ENCODE measurements at places on chromosomes 6 and 20. TPM values are rescaled to one million over a fixed set of nuclear protein-coding genes. Genes with fewer than 3 reads are reported as not detected.

GRCh38 chr6:15171026-15171425, 74.8 kb upstream of the JARID2 start:
- DNase-seq = no peak

GRCh38 chr20:47682916-47683315, 102.4 kb downstream of the SULF2 start:
- no peak for DNase-seq

The CYP24A1 gene
- 1.2 TPM for total RNA-seq

The MAP3K4 gene
- 22.6 TPM for total RNA-seq

DNA sequence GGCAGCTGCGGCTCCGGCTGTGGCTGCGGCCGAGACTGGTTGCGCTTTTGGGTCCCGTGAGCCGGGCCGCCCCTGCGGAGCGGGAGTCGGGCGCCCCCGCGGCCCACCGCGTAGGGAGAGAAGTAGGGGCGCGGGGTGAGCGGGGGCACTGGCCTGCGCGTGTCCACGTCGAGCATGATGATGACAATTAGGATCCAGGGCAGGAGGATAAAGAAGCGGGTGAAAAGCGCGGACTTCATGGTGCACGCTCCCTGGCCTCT, 739 bp downstream of the B3GAT2 start:
- DNase-seq = no peak

GRCh38 chr6:121849477-121849876, 414.0 kb downstream of the GJA1 start:
- peak; percentile 52 for DNase-seq

GRCh38 chr6:7050872-7051779, 56.6 kb upstream of the RREB1 start:
- DNase-seq = peak; percentile 84

The TCP11 gene
- total RNA-seq = not detected

DNA sequence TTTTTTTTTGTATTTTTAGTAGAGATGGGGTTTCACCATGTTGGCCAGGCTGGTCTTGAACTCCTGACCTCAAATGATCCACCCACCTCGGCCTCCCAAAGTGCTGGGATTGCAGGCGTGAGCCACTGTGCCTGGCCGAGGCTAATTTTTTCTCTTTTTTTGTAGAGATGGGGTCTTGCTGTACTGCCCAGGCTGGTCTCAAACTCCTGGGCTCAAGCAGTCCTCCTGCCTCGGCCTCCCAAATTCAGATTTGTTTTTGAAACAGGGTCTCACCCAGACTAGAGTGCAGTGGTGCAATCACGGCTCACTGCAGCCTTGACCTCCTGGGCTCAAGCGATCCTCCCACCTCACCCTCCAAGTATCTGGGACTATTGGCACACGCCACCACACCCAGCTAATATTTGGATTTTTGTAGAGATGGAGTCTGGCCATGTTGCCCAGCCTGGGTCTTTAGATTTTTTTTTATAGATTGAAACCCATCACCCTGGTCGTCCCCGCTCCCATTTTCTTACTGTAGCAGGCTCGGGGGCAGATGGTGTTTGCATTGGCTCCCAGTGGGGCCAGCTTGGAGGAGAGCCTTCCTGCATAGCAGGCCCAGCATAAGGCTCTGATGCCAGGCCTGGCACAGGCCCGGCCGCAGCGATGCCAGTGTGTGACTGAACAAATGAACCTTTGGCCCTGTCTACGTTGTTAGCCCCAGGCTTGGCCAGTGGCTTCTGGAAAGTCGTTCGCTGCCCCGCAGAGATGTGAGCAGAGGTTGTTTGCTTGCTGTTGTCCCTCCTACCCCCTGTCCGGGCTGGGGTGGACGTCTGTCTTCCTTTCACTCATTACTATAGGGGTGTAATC, 4.3 kb upstream of the MTG2 start:
- no peak for DNase-seq
